Glomerular endothelial cell (primary cell): ENCODE measurements at places on chromosomes 1 and 21. TPM values are rescaled to one million over a fixed set of nuclear protein-coding genes. Genes with fewer than 3 reads are reported as not detected.

Gene ATP8B2
- 65.3 and 75.4 TPM in 2 replicates for total RNA-seq

Gene CIART
- 2.2 and 11.4 TPM in 2 replicates for total RNA-seq

Gene CTH
- 1.8 and 3.3 TPM in 2 replicates for total RNA-seq

Gene GUCA2A
- total RNA-seq = not detected in 2 replicates
